ACHN (cell line): ENCODE measurements at places on chromosomes 1 and 21.

GRCh38 chr1:92831368-92831761 lies 475 bp upstream of the RPL5 start:
- no peak for DNase-seq

- no peak for DNase-seq
Observed at GRCh38 chr1:152191260-152191659, 32.2 kb upstream of the RPTN start.

- no peak for DNase-seq
Observed at GRCh38 chr1:7388141-7388487, 383.0 kb upstream of the VAMP3 start.

GRCh38 chr1:97145321-97145956 lies 423.9 kb downstream of the PTBP2 start:
- no peak for DNase-seq

- DNase-seq, result no peak
Observed at GRCh38 chr1:191876631-191877030, 281.6 kb upstream of the RGS18 start.

- DNase-seq, result peak; percentile 68
Observed at GRCh38 chr1:2548068-2548589, 8.0 kb upstream of the TNFRSF14 start.

- no peak for DNase-seq
Observed at GRCh38 chr1:27566462-27567145, 37.3 kb downstream of the AHDC1 start.

DNA sequence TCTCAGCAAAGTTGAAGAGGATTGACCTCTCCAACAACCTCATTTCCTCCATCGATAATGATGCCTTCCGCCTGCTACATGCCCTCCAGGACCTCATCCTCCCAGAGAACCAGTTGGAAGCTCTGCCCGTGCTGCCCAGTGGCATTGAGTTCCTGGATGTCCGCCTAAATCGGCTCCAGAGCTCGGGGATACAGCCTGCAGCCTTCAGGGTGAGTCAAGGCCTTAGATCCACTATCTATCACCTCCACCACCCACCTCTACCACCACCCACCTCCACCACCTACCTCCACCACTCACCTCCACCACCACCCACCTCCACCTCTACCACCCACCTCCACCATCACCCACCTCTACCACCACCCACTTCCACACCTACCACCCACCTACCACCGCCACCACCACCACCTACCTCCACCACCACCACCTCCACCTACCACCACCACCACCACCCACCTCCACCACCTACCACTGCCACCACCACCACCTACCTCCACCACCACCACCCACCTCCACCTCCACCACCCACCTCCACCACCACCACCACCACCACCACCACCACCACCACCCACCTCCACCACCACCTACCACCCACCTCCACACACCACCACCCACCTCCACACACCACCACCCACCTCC lies 5.8 kb downstream of the OPTC start:
- no peak for DNase-seq

DNA sequence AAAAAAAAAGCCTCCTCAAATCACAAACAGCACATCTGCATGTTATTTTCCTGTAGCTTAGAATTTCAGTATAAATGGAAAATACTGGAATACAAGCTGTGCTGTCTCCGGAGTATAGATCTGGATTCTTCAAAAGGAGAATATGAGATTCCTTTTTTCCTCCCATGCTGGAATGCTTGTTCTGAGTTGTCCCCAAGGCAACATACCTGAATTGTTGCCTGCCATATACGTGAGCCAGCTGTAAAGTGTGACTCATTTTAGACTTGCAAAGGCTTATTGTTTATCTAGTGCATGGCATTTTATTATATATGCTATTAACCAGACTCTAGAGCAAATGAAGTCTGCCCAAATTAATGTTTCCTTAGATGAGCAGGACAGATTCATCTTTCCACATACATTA lies 95.0 kb upstream of the C1orf105 start:
- no peak for DNase-seq

DNA sequence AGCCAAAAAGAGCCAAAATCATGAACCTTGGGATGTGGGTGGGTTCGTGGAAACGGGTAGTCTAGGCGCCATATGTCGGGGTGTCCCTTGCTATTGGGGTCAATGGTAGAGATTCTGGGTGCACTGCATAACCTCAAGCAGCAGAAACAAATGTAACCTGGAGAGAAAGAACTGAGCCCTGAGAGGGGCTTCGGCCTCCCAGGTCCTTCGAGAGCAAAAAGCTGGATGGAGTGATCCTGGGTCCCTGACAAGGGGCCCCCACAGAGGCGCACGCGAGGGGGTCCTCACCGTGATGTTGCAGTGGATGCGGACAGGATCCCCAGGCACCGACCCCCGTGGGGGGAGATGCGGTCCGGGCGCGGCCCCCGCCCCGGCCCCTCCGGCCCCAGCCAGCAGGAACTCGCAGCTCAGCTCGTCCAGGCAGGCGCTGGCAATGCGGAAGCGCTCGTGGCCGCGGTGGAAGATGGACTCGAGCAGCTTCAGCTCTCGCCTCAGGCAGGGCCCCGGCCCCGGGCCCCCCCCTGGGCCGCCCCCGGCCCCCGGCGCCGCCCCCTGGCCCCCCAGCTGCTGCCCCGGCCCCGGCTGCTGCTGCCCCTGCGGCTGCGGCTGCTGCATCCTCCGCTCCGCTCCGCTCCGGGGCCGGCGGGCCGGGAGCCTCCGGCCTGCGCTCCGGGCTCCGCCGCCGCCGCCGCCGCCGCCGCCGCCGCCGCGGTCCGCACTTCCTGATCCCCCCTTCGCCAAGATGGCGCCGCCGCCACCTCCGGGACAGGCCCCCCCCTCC lies at the start of gene UBE2Q1:
UBE2Q1 (minus strand) TSS at position 724 of the 781 bp plus-strand sequence; CDS start at position 615, 109 bp downstream.
- DNase-seq, result peak; percentile 39

DNA sequence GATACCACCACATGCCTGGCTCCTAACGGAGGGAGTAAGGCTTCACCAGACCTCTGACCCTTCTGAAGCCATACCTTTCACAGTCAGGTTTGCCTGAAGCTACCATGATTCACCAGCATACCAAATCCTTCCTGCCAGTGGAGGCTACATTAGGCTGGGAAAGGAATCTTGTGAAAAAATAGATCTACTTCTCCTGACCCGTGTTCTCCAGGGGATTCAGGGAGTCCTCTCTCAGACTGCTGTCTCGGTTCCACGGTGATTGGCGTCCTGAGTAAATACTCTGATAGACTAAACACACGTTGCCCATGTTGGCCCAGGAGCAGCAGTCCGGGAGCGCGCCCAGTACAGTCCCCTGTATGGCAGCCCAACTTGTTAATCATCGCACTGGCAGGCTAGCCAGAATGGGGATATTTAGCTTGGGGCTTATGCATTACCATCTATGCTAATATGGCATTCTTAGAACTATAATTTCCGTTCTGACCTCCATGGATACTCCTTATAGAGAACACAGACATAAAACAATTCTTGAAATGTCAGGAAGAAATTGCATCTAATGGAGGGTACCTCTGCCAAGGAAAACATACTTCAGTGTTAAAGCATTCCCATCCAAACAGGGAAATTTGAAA lies 173.2 kb downstream of the ROR1 start:
- DNase-seq, result no peak

DNA sequence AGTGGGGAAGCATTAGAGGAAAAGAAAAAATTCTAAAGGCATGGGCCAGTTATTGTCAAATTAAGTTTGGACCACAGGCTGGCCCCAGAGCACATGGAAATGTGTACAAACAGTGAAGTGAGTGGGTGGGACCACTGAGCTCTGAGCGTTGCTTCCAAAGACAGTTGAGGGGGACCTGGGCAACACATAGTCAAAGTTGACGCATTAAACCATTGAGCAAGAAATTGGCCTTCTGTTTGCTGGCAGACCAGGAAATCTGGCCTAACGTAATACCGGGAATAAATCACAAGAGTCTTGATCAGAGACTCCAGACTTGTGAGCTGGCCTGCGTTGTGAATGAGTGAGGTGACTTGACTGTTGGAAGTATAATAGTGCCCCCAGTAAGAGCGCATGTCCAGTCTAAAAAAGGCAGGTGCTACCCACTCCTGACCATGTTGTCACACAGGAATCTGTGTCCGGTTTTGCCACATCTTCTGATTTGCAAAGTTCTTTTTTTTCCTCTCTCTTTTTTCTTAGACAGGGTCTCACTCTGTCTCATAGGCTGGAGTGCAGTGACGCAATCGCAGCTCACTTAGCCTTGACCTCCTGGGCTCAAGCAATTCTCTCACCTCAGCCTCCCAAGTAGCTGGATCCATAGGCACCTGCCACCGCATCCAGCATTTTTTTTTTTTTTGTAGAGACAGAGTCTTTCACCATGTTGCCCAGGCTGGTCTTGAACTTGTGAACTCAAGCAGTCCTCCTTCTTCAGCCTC lies 10.7 kb downstream of the EPHB2 start:
- DNase-seq, result no peak

- DNase-seq, result no peak
Observed at GRCh38 chr1:40895601-40896000, 33.4 kb upstream of the CITED4 start.

DNA sequence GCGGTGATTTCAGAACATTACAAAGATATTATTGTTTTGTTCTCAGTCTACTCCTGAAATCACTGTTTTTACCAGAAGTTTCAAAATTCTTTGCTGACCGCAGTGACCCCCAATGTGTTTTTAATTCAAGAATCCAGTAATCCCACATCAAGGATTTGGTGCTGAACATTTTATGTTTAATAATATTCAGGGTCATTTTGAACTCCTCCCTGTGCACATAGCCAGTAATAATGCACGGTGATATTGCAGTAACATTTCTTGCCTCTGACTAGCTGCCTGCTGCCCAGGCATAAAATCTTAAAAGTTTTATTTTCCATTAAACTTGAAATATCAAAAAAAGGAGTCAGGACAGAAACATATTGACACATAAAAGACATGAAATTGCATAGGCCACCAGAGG lies 443.4 kb upstream of the NCAM2 start:
- no peak for DNase-seq

DNA sequence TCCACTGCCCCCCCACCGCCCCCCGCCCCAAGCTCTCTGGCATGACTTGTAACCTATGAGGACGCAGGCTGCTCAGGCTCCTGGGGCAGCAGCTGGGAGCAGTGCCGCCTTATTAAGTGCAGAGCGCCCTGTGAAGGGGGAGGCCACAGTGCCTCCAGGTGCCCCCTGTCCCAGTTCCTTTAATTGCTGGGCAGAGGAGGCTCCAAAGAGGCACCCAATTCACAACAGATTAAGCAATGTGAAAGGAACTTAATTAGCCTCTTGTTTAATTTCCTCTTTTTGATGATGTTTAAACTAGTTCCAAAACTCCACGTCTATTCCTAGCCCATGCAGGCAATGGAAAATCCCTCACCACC lies 3.0 kb downstream of the RXFP4 start:
- no peak for DNase-seq

DNA sequence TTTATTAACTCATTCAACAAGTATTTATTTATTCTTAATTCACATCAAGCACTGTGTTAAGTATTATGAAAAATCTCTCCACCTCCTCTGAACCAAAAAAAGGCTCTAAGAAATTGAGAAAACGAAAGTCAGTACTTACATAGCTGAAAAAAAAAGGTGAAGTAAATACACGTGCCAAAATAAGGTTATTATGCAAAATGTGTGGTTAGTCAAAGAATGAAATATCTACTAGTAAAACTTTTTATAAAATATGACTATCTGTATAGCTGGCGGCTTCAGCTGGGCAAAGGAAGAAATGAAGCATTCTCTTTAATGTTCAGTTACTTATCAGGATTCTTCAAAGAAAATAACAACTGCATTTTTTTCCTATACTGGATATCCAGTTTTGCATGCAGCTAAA lies 35.5 kb upstream of the ASPM start:
- DNase-seq, result no peak

GRCh38 chr1:176177764-176178163 lies 29.3 kb downstream of the COP1 start:
- no peak for DNase-seq

- DNase-seq, result no peak
Observed at GRCh38 chr1:11158720-11159321, 30.3 kb upstream of the ANGPTL7 start.

GRCh38 chr1:185834371-185834905 lies 100.2 kb downstream of the HMCN1 start:
- no peak for DNase-seq

DNA sequence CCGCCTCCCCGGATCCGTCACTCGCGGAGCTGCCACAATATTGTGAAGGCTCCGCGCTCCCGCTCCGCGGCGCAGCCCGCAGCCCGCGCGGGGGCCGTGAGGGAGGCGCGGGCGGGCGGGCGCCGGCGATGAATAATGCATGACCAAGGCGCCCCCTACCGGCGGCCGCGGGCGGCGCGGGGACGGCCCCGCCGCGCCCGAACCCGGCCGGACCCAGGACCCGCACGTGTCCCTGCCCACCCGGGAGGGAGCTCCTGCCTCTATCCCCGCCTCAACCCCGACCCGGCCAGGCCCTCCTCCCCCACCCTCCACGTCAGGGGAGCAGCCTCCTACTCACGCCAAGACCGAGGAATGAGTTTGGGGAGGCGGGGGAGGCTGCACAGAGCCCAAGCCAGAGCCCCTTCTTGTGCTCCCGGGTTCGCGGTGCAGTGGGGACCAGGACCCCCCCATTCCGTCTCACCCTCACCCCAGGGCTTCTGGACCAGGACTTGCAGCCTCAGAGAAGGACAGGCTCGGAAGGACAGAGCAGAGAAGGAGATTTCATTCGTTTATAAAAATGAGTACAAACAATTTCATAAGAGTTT lies 70.8 kb upstream of the CASZ1 start:
- peak; percentile 39 for DNase-seq

GRCh38 chr1:198651650-198652400 lies 13.0 kb downstream of the PTPRC start:
- DNase-seq, result no peak

DNA sequence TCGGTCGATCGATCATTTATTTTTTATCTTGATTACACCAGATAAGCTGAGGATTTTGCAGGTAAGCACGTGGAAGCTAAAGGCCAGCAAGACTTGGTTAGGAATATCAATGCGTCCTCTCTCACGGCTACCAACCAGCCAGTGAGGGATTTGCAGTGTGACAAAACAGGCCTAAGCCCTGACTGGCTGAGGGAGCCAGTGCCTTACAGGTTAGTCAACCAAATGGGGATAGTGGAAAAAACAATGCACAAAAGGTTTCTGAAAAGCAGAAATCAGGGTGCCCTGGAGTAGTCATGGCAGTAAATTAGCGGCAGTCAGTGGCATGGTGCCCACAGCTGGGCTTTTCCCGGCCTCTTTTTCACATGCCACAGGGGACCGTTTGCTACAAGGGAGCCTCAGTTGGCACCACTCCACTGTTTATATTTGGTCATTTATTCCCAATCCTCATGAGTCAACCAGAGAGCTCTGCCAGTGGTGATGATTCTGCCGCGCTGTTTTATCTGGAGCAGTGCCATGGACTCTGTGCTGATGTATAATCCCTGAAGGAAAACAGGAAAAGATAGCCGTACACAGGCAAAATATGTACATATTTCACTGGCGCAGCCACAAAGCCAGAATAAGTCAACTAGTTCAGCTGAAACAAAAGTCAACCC lies 167.6 kb downstream of the RHOU start:
- DNase-seq, result peak; percentile 96

DNA sequence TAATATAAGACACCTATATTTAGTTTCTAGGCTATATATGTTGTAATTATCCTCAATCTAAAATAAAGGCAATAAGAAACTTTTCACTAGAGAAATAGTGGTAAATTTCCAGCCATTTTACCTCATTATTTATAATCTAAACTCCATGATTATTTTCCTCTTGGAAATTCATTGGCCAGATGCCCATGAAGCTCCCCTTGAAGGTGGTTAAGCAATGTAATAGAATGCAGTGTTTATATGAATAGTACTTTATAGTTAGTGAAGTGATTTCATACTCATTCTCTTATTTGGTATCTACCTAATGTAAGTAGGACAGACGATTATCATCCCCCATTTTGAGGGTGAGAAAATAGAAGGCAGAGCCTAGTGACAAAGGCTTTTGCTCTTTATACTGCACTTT lies 26.5 kb downstream of the NFYC start:
- no peak for DNase-seq
